ENCODE measurements at places on chromosomes 11 and 22. TPM values are rescaled to one million over a fixed set of nuclear protein-coding genes. Genes with fewer than 3 reads are reported as not detected.
A peak's percentile ranks its signal among the peaks of the same experiment; 100 is the strongest.

The BTBD18 gene
- total RNA-seq, result not detected

The GLB1L3 gene
- not detected for total RNA-seq

GRCh38 chr11:19821412-19821875 is 108.8 kb downstream of the NAV2 start:
- H3K27me3 ChIP-seq, result no peaks in the 10 kb centered on the region
- no peak overlapping the region for H3K27ac ChIP-seq
- no peak overlapping the region for H3K4me3 ChIP-seq
- DNase-seq, result peak; percentile 39

DNA sequence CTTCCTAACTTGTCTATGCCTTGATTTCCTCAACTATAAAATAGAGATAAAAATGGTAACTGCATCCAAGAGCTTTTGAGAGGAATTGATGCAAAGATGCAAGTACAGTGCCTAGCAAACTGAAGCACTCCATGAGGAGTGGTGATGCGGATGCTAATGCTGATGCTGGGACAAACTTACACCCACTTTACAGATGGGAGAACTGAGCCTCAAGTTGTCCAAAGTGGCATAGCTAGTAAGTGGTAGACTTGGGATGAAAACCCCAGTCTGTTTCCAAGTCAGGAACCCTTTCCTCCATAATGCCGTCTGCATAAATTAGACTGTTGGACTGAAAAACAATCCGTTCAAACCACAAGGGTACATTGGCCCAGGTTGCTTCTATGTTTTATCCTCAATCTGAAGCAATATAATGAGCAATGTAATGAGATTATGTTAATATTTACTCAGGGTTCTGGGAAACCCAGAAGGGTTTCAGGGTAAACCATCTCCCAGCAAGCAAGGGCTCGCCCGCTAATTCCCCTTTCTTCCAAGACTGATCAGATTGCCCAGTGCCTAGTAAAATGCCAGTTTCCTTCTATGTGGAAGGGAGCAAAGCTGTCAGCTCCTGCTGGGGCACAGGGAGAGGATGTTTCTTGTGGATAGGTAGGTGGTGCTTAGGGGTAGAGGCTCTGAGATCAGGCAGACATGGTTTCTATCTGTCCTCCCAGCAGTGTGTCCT is 10.4 kb upstream of the EHF start:
- no peak overlapping the region for H3K4me3 ChIP-seq
- H3K27me3 ChIP-seq, result no peaks in the 10 kb centered on the region
- DNase-seq, result no peak
- H3K36me3 ChIP-seq, result no peaks in the 10 kb centered on the region

GRCh38 chr11:65329944-65330403 is 3.7 kb upstream of the DPF2 start:
- no peak overlapping the region for H3K4me3 ChIP-seq
- peaks cover 13% of the 10 kb centered on the region for H3K4me1 ChIP-seq
- peak; percentile 87 for DNase-seq
- H3K36me3 ChIP-seq, result peaks cover 61% of the 10 kb centered on the region
- peak overlapping the region; percentile 83 for H3K27ac ChIP-seq
- no peaks in the 10 kb centered on the region for H3K27me3 ChIP-seq

Measured in Calu3 (cell line).